ENCODE measurements at places on chromosomes 3 and 15. TPM values are rescaled to one million over a fixed set of nuclear protein-coding genes. Genes with fewer than 3 reads are reported as not detected.

The IP6K2 gene
- 48.8 TPM for total RNA-seq

The MUC13 gene
- 8.7 TPM for total RNA-seq

The ATP13A4 gene
- not detected for total RNA-seq

The KBTBD12 gene
- total RNA-seq, result not detected

The ZDHHC19 gene
- total RNA-seq, result 0.15 TPM

The PRR20G gene
- total RNA-seq, result 0.14 TPM

The CPB1 gene
- total RNA-seq, result not detected

The FANCD2OS gene
- total RNA-seq, result not detected

The KY gene
- 0.11 TPM for total RNA-seq

The TKT gene
- 1,888 TPM for total RNA-seq

The IL20RB gene
- 0.76 TPM for total RNA-seq

Measured in A549 treated with RU486 at 1 μM for 4 hours (cell line).